ENCODE measurements at places on chromosomes 3 and 15. TPM values are rescaled to one million over a fixed set of nuclear protein-coding genes. Genes with fewer than 3 reads are reported as not detected.

DNA sequence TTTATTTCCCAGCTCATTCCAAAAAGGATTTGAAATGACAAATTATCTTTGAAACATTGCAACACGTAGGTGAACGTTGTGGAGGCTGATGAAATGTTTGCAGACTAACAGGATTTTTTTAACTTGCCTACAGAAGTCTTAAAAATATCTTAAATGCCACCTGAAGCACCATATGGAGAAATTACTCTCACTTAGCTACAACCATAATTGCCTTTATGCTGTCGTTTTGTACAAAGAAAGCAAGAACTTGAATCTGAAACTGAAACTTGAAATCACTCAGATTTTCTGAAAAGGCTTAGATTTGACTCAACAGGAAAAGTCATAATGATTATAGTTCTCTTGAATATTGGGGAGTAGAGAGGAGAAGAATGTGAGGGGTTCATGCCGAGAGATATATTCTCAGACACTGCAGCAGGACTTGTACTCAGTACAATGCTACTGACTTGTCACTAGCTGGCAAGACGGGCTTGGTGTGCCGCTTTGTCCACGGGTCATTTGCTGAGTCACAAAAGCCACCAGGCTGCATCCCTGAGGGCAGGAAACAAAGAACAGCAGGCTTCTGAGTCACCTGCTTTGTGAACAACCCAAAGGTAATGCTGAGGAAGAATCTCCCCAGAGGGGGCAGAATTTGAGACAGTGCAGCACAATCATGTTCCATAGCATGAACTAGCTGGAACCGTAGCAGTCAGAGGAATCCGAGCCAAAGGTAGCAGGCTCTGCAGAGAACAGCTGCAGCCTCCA is 7.1 kb upstream of the FMN1 start:
- DNase-seq: peak; percentile 90

DNA sequence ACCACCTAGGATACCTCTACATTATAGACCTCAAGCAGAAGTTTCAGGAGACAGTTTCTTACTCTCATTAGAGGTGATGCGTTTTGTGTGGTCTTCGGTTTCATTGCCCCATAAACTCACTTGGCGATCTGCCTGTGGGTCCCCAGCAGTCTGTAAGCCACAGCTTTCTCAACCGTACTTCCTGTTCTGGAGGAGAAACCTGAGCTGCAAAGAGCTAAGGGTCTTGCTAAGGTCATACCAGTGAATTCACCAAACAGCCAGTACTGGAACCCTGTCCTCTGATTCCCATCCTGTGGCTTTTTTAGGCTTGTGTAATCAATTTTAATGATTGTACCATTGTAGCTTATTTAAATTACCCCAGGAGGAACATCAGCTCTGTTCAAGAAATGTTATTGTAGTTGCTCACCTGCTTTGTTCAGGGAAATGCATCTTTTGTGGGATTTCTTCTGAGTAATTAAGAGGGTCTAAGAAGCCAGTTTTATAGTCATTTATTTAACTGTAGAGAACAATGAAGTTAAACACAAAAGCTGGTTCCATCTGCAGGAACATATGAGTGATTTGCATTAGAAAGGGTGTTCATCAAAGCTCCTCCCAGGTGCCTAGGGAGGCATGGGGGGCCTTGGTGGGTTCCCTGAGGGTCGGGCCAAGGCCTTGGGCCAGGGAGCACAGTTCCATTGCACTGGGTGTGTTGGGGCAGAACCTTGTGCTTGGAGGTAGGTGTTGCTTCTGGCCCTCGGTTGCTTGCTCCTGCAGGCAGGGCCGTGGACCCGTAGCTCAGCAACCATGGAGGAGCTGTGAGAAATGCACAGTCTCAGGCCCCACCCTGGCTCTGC is 69.6 kb downstream of the APBA2 start:
- peak; percentile 11 for DNase-seq

- no peak for DNase-seq
Measured at GRCh38 chr3:173553635-173554280, 156.2 kb downstream of the NLGN1 start.

GRCh38 chr3:12588039-12589009 is 31.4 kb downstream of the MKRN2 start:
- no peak for DNase-seq

GRCh38 chr3:141389703-141390102 is 21.4 kb downstream of the ZBTB38 start:
- no peak for DNase-seq

DNA sequence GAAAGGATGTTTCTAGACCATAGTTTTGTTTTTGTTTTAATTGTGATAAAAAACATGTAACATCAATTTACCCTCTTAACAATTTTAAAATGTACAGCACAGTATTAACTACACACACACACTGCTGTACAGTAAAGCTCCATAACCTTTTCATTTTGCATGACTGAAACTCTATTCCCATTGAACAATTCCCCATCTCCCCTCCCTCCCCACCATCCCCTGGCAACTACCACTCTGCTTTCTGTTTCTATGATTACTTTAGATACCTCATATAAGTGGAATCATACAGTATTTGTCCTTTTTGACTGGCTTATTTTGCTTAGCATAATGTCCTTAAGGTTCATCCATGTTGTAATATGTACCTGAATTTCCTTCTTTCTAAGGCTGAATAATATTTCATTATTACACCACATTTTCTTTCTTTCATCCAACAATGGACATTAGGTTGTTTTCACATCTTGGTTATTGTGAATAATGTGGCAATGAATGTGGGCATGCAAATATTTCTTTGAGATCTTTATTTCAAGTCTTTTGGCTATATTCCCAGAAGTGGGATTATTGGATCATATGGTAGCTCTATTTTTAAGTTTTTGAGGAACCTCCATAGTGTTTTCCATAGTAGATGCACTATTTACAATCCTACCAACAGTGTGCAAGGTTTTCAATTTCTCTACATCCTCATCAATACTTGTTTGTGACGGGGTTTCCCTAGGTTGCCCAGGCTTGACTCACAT is 10.7 kb downstream of the CHST14 start:
- DNase-seq: no peak

DNA sequence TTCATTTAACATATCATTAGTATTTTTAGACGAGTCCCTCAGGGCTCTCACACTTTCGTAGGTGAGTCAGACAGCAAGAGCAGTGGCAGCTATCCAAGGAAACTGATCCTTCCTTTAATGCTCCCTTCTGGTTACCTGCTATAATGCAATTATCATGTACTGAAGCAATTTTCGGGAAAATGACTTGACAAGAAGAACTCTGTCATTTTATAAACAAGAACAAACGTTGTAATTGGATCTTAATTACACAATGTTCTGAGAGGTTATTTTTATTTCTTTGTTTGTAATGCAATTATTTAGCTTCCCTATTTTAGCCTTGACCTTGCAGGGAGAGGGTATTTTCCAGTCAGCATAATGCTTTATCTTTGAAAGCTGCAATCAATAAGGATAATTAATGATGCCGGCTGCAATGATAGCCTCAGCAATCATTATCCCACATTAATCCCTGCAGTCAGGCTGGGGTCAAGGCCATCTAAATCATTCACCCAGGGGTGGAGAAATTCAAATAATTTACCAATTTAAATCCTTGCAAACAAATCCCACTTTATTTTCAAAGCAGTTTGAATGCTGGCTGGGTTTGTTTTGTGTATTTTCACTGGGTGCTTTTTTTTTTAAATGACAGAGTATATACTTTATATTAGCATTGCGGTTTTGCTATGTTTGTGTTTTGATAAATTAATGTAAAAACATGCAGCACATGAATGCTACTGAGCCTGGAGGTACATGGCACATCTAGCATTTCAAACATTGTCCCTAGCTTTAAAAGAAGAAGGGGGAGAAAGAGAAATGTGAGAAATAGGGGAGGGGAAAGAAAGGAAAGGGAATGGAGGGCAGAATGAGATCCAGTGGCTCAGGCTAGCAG is 249.9 kb downstream of the SHOX2 start:
- DNase-seq: no peak

DNA sequence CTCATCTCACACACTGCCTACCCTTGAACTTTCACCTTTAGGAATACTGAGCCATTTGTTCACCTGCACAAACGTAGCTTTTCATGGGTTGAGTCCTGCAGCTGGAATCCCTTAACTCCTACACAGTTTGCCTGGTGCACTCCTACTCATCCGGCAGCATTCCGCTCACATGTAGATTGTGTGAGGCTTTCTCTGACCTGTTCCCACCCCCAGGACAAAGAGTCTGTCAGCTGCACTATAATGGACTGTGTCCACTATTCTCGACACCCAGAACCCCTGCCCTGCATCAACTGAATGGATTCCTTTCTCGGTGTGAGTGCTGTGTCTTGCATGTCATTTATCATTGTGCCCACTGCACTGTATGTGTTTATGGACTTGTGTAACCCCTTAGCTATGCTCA is 54.9 kb downstream of the EPHB3 start:
- no peak for DNase-seq

DNA sequence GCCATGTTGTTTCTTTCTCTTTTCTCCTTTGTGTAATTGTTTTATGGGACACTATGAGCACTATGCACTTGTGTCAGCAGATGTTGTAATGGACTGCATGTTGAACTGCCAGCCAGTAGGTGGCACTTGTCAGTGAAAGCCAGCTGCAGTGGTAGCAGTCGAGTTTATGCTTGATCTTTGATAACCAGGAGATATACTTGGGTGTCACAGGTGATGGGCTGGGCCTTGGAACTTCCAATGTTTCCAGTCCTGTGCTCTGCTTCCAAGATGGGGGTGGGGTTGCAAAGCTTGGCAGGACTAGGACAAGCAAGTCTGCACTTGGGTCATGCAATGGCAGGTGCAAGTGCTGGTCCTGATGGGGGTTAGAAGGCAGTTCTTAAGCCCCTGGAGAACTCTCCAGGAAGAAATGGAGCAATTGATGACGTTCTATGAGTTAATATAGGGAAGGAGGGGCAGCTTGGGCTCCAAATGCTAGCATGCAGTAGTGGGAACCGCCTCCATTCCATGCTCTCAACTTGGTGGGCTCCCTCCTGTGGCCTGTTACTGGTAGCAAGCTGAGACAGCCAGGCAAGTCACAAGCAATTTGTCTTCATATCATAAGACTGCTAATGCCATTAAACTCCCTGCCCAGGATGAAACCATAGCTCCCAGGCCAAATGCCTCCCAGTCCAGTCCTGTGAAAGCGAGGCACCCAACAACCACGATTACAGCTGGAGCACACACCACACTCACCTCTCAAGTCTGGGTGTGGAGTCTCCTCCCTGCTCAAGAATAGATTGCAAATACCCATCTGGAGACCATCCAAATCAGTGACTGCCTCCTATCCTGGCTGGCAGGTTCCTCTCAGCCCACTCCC is 287.2 kb downstream of the CGGBP1 start:
- DNase-seq: peak; percentile 59

DNA sequence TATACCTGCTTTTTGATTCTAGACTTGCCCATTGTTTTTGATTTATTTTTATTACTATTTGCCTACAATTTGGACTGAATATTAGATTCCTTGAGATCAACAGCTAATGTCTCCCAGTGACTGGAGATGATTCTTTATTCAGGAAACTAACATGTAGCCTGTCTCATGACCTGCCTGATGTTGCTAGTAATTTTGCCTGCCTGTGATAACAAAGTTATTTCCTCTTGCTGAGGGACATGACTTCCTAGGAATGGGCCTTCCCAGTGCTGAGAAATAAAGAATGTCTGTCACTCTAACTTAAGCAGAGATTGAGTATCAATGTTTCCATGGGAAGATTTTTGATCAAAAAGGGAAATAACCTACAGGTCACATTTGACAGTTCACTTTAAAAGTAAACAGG is 13.4 kb upstream of the NPHP3 start:
- no peak for DNase-seq

- DNase-seq: no peak
Measured at GRCh38 chr15:64100958-64101357, 5.2 kb downstream of the SNX1 start.

- DNase-seq: no peak
Measured at GRCh38 chr3:125213364-125213755, 812 bp upstream of the SLC12A8 start.

DNA sequence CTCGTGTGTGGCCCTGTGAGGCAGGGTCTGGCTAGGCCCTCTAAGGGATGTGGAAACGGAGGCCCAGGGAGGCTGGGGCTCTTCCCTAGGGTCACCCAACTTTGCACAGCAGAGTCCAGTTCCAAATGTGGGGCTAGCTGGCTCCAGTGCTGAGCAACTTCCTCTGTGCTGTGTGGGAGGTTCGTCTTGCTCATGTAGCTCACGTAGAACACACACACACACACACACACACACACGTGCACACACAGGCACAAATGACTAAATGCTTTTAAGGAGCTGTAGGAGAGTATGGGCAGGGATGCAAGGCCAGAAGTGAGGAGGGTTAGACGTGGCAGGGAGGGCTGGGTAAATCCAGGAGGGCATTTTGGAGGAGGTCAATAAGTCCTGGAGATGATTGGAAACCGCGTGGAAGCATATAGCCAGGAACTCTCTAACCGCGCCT is 213.8 kb downstream of the RPLP1 start:
- no peak for DNase-seq

DNA sequence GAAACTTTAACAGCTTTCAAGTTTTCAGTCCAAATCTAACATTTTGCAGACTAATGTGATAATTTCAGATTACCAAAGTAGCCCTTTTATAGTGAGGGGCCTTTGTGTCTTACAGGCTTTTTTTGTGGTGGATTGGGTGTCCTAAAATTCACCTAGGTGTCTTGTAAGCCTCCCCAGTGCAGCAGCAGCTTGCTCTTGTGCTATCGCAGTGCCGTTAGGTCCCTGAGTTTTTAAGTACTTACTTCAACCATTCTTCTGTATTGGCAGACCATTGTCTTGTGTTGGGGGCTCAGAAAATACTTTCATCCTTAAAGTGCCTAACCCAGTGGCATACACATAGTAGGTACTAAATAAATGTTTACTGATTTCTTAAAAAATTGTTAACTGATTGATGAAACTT is 2.1 kb downstream of the PDE8A start:
- DNase-seq: no peak

- no peak for DNase-seq
Measured at GRCh38 chr3:162072656-162073164, 576.1 kb downstream of the OTOL1 start.

DNA sequence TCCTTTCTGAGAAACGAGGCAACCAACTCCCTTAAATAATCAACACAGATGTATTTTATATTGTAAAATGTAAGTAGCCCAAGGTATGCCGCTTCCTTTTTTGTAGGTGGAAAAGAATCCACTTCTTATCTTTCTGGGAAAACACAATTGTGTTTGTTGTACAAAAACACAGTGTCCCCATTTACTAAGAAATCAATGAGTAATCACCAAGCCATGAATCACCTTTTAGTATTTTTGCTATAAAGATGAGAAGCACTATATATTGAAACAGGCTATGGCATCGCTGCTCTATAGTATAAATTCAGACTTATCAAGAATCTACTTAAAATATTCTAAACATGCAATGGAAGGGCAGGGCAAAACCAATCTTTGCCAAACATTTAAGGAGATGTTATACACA is 104.0 kb downstream of the TNIK start:
- no peak for DNase-seq

The TKT gene
- 676 TPM for total RNA-seq

The VGLL3 gene
- total RNA-seq: 19.7 TPM

The C15orf40 gene
- 11.5 TPM for total RNA-seq

The ROPN1B gene
- not detected for total RNA-seq

The ITGA11 gene
- total RNA-seq: not detected

The RASGRP1 gene
- 0.85 TPM for total RNA-seq

The POTEB3 gene
- total RNA-seq: not detected

The FRMD5 gene
- 3.8 TPM for total RNA-seq

The SOX2 gene
- 316 TPM for total RNA-seq

The USF3 gene
- total RNA-seq: 12.0 TPM

The CCR9 gene
- total RNA-seq: not detected

The GAP43 gene
- total RNA-seq: 12.8 TPM

Measured in H9 (cell line).